Keratinocyte (primary cell): ENCODE measurements at places on chromosomes 16 and 17.

GRCh38 chr17:1006054-1006453, 9.1 kb downstream of the TIMM22 start:
- peaks cover 28% of the 10 kb centered on the region for H3K36me3 ChIP-seq
- peaks cover 24% of the 10 kb centered on the region for H3K4me1 ChIP-seq
- no peak for DNase-seq
- no peak overlapping the region for H3K27ac ChIP-seq

DNA sequence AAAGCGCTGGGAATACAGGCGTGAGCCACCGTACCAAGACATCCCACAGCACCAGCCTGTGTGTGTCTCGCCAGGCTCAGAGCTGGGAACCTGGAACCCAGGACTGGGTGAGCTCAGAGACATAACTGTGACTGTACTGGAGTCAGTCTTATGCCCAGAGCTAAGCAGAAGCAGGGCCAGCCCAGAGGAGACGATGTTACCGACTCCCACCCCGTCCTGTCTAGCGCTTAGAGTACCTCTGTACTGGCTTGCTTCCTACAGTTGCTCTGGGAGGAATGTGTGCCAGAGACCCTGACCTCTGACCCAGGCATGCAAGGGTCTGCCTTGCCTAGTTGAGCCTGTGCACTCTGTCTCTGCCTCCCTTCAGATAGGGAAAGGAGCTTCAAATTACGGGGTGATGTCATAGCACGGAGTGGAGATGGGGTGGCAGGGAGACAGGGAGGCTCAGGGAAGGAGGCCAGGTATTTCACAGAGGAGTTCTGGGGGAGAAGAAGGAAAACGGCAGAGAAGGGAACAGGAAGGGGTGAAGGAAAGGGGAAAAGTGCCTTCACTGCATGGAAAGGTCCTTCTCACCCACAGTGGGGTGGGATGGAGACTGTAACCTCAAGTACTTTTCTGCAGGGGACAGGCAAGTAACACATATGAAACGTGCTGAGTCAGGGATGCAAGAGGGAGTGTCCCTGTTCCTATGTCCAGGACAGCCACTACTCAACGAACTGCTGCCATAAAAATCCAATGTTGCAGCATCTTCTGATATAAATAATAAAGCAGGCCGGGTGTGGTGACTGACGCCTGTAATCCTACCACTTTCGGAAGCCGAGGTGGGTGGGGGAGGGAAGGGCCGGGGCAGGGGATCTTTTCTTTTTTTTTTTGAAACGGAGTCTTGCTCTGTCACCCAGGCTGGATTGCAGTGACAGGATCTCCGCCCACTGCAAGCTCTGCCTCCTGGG, 5.8 kb upstream of the ARMC5 start:
- DNase-seq: no peak
- H3K27ac ChIP-seq: peak overlapping the region; percentile 95
- H3K36me3 ChIP-seq: no peaks in the 10 kb centered on the region
- H3K4me1 ChIP-seq: peaks cover 64% of the 10 kb centered on the region
- no peak overlapping the region for H3K4me3 ChIP-seq

DNA sequence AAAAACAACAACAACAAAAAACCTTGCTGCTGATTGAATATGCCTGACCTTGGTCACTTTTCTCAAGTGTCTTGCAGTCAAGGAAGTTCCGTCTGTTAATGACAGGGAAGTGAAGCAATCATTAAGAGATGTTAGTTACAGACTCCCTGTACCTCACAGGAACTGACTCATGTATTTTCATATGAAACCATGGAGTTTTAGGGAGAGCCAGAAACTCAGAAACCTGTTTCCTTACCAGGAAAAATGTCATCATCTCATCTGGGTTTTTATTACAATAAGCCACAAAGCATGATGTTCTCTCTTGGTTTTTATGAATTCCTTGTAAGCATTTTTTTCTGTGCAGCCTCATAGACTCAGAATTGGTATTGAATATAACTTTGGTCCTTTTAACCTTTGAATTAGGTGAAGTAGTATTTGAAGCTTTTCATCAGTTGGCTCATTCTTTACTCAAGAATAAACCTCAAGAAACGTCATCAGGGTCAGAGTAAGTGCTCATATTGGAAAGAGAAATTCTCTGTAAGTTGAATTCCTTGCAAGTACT, 10.3 kb downstream of the LYRM1 start:
- peaks cover 1% of the 10 kb centered on the region for H3K36me3 ChIP-seq
- peak overlapping the region; percentile 9 for H3K4me3 ChIP-seq
- no peaks in the 10 kb centered on the region for H3K27me3 ChIP-seq
- no peak for DNase-seq
- H3K27ac ChIP-seq: peak overlapping the region; percentile 99

- no peak for DNase-seq
- H3K36me3 ChIP-seq: no peaks in the 10 kb centered on the region
- H3K4me1 ChIP-seq: no peaks in the 10 kb centered on the region
- H3K27me3 ChIP-seq: no peaks in the 10 kb centered on the region
- no peak overlapping the region for H3K4me3 ChIP-seq
- no peak overlapping the region for H3K27ac ChIP-seq
These were observed 288.0 kb downstream of the MAF start for GRCh38 chr16:79312502-79312901.

GRCh38 chr17:38604479-38605403, 1.0 kb downstream of the SRCIN1 start:
- H3K27ac ChIP-seq: no peak overlapping the region
- no peaks in the 10 kb centered on the region for H3K36me3 ChIP-seq
- no peak overlapping the region for H3K4me3 ChIP-seq
- DNase-seq: no peak
- H3K4me1 ChIP-seq: peaks cover 4% of the 10 kb centered on the region
- peaks cover 87% of the 10 kb centered on the region for H3K27me3 ChIP-seq
